ENCODE measurements at places on chromosomes 16 and 17.

DNA sequence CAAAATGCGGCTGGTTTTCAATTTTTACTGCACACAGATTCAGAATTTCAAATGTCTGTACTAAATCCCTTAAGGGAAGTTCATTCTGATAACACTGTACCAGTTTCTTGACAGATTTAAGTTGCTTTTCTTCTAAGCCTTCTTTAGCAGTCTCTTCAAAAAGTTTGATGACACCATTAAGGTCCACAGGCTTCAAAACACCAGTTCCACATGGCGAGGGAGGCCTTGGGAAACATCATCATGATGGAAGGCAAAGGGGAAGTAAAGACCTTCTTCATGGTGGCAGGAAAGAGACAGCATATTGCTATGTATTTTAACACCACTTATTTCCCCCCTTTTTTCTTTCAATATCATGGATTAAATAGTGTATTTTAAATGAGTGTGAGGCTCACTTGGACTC, 24.5 kb downstream of the NLRC5 start:
- no peak for DNase-seq

GRCh38 chr17:79043931-79044320, 20.0 kb downstream of the C1QTNF1 start:
- no peak for DNase-seq

- DNase-seq: no peak
Measured at GRCh38 chr17:52105591-52105990, 52.9 kb downstream of the CA10 start.

GRCh38 chr16:55151561-55152305, 172.3 kb upstream of the IRX6 start:
- no peak for DNase-seq

GRCh38 chr16:88760424-88761142, 24.4 kb downstream of the PIEZO1 start:
- no peak for DNase-seq

DNA sequence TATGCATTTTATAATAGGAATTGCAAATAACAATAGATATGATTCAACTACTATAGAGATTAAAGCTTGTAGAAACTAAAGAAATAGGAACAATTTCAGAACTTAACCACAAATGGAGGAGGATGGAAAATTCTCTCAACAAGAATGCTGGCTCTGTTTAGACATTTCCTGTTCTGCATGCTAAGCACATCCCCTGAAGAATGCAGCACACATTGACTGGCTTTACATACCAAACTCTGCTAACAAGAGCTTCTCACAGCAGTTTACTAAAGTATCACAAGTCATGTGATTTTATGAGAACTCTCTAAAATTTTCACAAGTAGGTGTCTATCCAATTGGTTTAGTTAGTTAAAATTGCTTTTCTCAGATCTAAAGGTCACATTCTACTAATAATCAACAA, 85.2 kb downstream of the SPAG9 start:
- DNase-seq: no peak

- DNase-seq: no peak
Measured at GRCh38 chr16:54576785-54577184, 290.2 kb upstream of the IRX3 start.

- no peak for DNase-seq
Measured at GRCh38 chr16:54048586-54049495, 237.7 kb downstream of the IRX3 start.
